ENCODE measurements at places on chromosomes 13 and 19.

DNA sequence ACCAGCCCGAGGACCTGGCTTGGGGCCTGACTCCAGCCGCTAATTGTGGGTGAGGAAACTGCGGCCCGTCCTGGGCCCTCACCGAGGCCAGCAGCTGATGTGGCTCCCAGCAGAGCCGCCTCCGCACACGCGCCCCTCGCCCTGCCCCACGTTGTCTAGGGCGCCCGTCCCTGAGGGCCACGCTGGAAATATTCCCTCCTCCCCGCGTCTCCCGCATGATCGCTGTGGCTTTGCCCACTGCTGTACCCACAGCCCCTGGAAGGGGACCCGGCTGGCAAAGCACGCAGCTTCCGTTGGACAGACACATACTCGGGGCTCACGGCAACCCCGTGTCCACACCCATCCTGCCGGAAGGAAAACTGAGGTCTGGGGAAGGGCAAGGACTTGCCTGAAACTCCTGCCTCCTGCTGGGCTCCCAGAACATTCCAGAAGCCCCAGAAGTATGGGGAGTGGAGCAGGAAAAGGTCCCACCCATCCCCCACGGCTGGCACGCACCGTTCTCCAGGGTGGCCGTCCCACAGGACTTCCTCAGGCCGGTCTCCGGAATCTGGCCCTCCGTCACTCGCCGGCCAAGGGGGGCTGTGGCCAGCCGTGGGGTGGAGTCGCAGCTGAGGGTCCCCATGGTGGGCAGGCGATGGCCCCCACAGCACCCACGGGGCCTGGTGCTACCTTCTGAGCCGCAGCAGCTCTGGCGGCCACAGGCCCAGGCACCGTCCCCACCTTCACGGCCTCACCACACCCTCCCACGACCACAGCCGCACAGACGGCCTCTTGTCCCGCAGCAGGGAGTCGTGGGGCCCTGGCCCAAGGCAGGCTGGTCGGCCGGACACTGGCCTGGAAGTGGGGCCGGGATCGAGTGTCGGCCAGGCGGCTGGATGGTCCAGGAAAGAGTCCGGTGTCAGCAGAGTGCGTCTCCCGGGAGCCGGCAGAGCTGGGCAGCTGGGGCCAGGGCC lies 13.6 kb upstream of the SHC2 start:
- DNase-seq = no peak

- DNase-seq = no peak
Measured at GRCh38 chr13:25920277-25920676, 131.5 kb downstream of the SHISA2 start.

DNA sequence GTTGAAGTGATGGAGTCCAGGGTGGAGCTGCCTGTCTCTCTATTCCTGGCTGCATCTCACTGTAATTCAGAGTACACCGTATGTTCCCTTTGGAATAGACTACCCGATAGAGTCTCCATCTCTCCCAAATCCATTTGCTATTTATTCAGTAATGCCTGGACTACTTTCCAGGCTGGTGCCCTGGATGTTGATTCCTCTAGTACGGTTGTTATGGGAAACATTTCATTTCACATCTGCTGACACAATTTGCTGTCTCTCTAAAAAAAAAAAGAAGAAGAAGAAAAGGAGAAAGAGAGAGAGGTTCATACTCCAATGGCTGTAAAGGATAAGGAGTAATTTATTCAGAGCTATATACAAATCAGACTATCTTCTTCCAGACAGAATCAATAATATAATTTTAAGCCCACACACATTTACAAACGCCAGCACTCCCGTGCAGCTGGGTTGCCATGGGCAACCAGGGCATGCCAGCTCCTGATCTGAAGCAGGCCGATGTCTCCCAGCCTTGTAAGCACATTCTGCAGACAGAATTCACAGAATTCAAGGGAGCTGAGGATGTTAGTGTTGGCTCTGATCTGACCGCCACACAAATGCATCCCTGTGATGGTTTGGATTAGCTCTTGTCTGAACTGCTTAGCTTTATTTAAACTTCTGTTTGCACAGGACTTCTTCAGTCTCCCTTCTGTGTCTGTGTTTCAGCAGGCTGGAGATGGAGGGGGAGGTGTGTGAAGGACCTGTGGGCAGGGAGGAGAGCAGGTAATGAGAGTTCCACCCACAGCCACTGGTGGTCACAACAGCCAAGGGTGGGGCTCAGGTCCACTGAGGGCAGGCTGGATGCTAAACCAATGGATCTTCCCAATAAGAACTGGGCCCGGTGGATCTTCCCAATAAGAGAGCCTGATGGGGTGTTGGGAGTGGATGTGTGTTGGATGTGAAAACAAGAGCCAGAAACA lies 66.0 kb downstream of the TEX26 start:
- DNase-seq = no peak

DNA sequence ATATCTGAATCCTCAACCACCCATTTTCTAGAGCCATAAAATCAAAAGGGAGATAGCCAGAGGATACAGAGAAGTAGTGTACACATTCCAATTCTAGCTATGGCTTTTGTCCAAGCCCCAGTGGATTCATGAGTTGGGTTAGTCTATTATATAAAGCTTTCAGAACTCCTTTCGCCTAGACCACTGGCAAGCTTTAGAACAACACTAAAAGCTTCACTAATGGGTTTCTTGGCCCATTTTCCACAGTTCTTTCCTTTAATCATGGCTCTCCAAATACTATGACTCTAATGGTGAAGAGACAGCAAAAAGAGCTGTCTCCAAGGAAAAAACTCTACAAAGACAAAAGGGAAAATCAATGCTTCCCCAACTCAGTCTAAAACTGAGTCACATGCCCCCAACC lies 48.2 kb upstream of the SLITRK5 start:
- DNase-seq = no peak

- no peak for DNase-seq
Measured at GRCh38 chr19:17323300-17323963, 11.2 kb downstream of the ANO8 start.

GRCh38 chr19:8148410-8149260 lies 757 bp downstream of the FBN3 start:
- no peak for DNase-seq

GRCh38 chr13:64684685-64685431 lies 2545.3 kb downstream of the PCDH9 start:
- DNase-seq = no peak

DNA sequence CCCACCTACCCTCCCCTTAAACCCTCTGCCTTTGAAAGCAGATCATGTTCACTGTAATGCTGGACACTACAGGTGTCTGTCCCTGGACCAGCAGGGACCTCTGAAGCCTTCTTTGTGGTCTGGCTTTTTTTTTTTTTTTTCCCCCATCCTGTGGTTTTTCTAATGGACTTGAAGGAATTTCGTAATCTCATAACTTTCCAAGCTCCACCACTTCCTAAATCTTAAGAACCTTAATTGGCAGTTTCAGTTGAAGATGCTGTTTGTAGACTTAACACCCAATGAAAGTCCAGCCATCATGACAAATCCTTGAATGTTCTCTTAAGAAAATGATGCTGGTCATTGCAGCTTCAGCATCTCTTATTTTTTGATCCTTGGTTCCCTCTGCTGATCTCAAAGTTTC lies 45.0 kb upstream of the LRCH1 start:
- DNase-seq = no peak

GRCh38 chr13:112368883-112369282 lies 7.3 kb upstream of the SPACA7 start:
- no peak for DNase-seq

GRCh38 chr13:42486711-42487198 lies 87.2 kb upstream of the TNFSF11 start:
- DNase-seq = no peak

GRCh38 chr19:3653865-3654513 lies 27.4 kb upstream of the CACTIN start:
- DNase-seq = no peak

- no peak for DNase-seq
Measured at GRCh38 chr13:43227721-43228120, 204.3 kb downstream of the DNAJC15 start.

- no peak for DNase-seq
Measured at GRCh38 chr13:99055735-99056134, 77.9 kb upstream of the DOCK9 start.

GRCh38 chr19:3750211-3750610 lies 11.3 kb downstream of the APBA3 start:
- DNase-seq = no peak

DNA sequence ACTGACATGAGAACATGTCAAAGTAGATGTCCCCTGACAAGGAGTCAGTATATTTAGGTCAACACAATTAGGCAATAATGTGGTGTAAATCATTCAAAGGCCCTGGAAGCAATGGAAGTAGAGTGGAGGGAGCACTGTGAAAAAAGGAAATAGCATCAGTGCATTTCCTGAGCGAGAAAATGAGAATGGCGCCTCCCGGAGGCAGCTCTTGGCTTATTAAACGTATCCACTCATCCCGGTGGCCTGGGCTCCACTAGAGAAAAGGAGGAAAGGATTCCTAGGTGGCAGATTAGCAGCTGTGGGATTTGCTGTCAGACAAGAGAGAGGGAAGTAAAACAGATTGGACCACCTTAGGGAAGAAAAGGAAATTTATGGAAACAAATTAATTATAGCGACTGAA lies 173.7 kb upstream of the TMTC4 start:
- no peak for DNase-seq

DNA sequence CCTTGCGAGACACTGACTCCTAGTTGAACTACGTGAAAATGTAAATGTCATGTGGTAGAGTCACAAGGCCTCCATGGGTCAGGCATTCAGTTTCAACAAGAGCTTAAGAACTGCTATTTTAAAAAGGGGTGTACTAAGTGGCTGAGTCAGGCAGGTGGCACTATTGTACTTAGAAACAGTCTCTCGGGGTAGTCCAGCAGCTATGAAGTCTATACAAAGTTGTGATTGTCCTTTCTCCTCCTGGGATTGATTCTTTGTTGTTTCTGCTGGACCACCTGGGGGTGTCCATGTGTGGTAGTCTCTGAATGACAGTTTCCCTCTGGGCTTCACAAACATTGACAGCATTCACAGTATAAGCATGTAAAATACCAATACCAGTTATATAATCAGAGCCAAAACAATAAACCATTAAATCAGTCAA lies 33.0 kb downstream of the UGGT2 start:
- no peak for DNase-seq

GRCh38 chr19:7739801-7740681 lies 7.3 kb downstream of the CD209 start:
- no peak for DNase-seq

DNA sequence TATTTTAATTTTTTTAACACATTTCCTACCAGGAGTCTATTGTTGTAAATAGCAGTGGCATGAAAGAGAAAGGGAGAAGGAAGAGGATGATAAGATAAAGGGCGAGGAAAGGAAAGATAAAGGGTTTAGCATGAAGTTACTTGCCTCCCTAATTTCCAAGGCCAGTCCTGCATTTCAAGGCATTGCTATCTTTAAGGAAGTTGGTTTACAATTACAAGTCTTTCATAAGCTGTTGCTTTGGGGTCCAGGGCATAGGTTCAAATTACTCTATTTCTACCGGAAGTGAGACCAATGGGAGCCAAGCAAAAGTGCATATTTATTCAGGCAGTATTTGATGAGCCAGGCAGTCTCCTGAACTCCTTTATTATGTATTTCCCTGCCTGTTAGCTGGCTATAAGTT lies 27.7 kb upstream of the UBL3 start:
- no peak for DNase-seq

DNA sequence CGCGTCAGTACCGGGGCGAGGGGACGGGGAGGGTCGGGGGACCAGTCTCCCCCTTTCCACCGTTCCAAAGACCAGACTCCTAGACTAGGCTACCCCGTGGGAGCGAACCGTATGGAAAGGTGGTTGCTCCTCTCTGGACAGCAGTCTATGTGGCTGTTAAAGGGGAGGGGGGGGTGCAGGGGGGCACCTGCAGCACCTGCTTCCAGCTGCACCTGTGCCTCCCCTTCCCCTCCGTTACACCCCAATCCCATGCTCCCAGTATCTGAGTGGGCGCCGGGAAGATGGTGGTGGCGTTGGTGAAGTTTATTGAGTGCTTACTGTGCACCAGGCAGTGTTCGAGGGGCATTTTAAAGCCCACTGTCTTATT lies 557 bp downstream of the ZNF524 start:
- DNase-seq = no peak

DNA sequence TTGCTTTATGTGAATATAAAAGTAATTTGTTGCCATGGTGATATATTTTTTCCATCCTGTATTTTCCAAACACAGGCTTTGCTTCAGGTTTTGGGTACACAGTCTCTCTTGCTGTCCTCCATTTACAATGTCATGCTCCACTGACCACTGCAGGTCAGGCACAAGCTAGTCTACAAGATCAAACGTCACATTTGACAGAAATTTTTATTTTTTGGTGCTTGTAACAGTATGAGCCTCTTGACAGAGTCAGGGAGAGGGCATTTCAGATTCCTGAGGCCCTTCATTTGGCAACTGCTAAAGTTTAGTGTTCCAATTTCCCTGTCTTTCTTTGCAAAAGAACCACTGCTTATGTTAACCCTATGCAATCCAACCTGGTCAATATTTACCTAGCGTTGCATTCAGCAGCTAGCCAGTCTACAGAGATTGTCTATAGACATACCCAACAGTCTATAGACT lies 175.0 kb downstream of the RFC3 start:
- DNase-seq = no peak

GRCh38 chr19:55777528-55777927 lies 8.6 kb downstream of the RFPL4AL1 start:
- DNase-seq = no peak

- DNase-seq = no peak
Measured at GRCh38 chr13:47955836-47956235, 45.2 kb downstream of the SUCLA2 start.

- DNase-seq = no peak
Measured at GRCh38 chr13:47932950-47933923, 67.8 kb downstream of the SUCLA2 start.

DNA sequence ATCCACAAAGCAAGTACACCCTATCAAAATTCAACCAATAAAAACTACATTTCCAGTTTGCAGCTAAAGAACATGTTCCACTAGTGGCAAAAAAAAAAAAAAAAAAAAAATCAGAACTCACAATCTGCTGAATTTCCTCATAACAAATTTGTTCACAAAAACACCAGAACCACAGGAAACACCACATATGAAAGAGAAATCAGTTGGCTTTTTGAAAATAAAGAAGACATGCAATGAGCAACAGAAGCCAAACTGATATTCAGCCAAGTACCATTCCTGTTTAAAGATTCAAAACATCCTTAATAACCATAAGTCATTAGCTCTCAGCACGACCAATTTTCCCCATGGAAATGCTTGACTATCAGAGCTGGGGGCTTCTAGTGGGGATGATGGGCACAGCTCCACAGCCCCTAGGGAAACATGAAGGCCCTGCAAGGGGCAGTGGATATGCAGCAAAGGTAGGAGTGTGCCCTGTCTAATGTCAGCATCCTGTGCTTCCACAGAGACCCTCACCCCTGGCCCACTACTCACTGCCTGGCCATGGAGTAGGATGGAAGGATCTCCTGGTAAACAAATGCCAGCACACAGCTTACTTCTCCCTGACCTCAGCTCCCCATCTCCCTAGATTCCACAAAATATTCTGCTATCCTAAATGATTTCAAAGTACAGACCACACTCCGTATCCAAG lies 74.0 kb upstream of the DOCK9 start:
- DNase-seq = no peak
